ENCODE measurements at places on chromosomes 13 and 19.

DNA sequence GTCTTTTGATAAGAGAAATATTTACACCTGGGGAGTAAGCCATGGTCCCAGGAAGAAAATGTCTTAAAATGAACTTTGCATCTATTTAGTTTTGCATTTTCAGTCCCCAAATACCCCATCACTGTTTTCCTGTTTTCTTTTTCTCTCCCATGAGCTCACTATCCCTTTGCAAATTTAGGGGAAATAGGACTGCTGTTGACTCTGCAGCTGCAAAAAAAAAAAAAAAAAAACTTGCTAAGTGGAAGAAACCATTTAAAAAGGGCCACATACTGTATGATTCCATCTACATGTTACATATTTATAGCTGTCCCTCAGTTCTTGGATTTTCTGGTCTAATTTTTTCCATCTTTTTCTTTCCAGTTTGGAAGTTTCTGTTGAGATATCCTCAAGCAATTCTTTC lies 98.2 kb upstream of the SERP2 start:
- no peak for DNase-seq

DNA sequence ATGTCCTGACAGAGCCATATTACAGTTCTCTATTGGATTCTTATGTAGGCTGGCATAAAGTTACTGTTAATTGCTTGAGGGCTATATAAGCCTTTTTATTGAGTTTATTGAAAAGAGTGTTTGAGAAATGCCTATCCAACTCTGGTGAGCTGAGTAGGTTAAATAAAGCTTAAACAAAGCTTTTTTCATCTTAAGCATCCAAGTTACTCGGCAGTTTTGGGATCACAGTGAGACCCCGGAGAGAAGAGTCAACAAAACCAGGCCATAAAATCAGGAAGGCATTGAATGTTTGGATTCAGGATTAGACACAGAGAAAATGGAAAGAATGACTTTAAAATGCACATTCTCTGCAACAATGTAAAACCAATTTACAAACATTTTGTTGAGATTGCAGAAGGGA lies 588.5 kb downstream of the DACH1 start:
- no peak for DNase-seq

DNA sequence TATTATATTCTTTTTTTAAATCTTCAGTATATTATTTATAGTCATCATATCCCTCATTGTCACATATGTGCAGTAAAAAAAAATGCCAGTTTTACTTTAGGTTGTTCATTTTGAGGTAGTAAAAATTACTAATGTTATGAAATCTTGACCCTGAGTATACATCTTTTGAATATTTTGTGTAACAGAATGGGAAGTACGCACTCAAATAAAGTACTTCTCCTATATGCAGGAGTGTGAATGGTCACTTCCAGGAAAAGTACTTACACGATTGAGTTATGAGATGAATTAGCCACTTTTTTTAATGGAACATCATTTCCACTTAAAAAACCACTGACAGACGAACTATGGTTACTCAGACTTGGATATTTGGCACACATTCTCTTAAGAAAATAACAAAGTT lies 58.5 kb downstream of the C13orf42 start:
- no peak for DNase-seq

DNA sequence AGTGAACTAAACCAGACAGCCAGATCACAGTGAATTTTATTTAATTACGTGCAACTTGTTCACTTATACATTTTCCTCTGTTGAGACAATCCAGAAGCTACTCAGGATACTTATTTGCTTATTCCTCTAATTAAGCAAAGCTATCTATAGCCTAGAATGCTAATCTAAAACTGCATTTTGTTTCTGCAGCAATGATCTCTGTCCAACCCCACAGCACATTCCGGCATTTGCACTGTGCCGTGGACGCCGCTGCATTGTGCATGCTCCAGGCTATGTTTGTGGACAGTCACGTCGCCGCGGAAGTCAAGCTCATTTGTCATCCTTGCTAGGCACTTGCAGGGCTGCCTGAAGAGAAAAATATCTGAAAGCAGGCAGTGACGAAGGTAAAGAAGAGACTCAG lies 406.9 kb downstream of the RFC3 start:
- DNase-seq = no peak

- no peak for DNase-seq
Observed at GRCh38 chr19:23460656-23461055, 65.4 kb upstream of the ZNF91 start.

DNA sequence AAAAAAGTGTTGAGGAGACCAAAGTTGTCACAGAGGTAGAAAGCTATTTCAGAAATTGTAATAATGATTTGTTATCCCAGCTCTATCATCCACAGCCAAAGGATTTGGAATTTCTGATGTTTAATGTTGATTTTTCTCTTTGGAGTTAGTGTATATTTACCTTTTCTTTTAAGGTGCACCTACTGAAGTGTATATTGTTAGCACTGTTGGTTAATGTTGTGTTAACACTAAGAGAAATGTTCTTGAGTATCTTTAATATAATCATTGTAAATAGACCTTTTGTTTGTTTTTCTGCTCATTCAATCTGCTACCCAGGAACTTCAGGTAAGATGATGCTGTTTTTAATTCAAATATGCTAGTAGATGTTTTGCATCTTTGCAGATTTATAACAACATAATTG lies 57.5 kb downstream of the ZAR1L start:
- no peak for DNase-seq

GRCh38 chr19:47607564-47608073 lies 1.3 kb upstream of the BICRA start:
- no peak for DNase-seq

- DNase-seq = no peak
Observed at GRCh38 chr19:44949550-44949949, 3.7 kb downstream of the APOC2 start.

DNA sequence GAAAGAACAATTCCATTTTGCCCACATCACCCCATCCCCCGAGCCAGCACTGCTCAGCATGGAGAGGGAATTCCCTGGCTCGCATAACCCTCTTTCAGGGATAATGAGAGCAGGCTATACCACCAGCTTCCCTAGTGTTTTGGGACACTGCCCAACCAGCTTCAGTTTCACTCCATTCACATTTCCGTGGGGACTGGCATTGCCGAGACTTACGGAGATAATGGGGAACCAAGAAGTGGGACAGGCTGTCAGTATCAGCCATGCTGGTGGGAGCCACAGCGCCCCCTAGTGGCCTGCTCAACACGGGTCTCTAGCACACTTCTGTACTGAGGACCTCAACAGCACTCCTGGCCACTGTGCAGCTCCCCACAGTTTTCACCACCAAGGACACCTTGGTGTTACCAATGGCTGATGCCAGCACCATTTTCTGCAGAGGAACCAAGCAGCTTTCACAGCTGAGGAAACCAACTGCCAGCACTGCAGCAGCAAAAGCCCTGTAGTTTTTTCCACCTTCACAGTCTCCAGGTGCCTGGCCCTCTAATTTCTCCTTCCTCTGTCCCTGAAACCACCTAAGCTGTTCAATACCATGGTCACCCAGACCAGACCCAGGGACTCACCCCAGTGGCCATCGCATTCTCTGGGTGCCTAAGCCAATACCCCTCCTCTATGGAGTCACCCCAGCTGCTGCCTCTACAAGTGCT lies 23.7 kb downstream of the SLC6A16 start:
- peak; percentile 59 for DNase-seq

- no peak for DNase-seq
Observed at GRCh38 chr13:62524061-62524460, 1108.4 kb upstream of the PCDH20 start.
